ENCODE measurements at places on chromosomes 1 and 21. TPM values are rescaled to one million over a fixed set of nuclear protein-coding genes. Genes with fewer than 3 reads are reported as not detected.

DNA sequence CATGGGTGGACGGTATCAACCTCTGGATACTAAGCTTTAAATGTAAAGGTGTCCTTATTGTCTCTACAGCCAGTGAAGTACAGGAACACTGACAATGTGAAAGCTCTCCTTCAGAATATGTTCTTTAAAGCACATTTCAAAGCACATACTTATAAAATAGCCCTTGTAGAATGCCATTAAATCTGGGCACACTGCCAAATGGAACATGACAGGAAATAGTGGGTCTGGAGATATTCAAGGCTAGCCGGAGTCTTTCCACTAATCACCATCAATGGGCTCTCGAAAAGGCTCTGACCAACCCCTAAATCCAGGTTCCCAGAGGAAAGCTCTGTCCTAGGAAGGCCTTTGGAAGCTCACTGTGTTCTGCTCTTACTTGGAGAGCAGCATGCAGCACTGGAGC lies 46.6 kb downstream of the PLD5 start:
- DNase-seq: no peak

Gene VSIG8
- not detected for total RNA-seq

DNA sequence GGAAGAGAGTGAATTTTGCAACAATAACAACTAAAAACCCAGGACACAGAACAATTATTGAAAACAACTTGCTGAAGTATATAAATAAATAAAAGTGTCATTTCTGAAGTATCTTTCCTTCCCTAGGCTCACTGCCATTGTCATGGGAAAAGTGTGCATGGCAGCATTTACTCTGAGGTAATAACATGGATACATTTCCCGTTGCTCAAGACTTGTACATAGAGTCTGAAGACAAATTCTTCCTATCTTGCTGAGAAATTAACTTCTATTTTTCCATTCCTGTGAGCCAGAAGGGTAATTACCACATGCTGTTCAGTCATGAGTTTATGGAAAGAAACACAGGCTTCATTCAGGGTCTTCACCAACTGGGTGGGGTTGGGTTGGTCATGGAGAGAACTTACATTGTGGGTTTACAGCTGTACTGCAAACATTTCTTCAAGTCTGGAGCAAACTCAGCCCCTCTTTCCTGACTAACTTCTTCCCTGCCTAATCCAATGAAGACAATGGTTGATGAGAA lies 32.2 kb downstream of the ST6GALNAC3 start:
- DNase-seq: no peak

GRCh38 chr1:182056601-182057366 lies 4.7 kb downstream of the ZNF648 start:
- no peak for DNase-seq

GRCh38 chr1:27149762-27150113 lies 5.2 kb downstream of the SLC9A1 start:
- no peak for DNase-seq
